Right ventricle myocardium inferior (tissue), 1 donor: ENCODE measurements at places on chromosomes 11 and 22.

DNA sequence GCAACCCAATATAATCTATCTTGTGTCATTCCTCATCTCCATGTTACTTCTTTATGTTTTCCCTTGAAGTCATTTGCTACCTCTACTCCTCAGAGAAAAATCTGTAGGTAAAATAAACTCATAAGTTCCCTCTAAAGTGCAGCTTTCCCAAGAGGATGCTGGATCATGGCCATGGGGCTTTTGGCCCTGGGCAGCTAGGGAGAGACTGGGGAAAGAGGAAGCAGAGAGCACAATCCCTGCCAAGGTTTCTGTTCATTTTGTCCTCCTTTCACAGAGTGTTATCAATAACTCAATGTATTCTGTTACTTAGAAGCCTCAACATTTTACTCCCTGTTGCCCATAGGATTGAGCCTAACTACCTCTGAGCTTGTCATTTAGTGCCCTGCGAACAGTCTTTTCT is 9.0 kb downstream of the RNF121 start:
- no peak for DNase-seq

DNA sequence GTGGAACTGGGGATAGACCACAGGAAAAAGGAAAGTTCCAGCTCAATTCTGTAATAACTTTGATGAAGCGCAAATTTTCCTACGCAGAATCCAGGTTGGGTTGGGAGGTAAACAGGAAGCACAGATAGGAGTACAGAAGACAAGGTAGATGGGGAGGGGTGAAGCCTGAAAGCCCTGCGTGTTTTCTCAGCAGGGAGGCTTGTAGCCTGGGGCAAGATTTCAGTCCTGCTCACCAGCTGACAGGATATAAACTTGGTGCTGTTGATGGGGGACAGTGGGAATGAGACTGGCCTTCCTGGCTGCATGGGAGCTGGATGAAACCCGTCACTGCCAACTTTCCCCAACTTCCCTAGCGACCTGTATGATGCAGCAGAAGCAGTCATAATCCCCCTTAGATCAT is 114.9 kb downstream of the ARHGAP32 start:
- no peak for DNase-seq

GRCh38 chr11:123020968-123021367 is 39.3 kb upstream of the BSX start:
- no peak for DNase-seq

DNA sequence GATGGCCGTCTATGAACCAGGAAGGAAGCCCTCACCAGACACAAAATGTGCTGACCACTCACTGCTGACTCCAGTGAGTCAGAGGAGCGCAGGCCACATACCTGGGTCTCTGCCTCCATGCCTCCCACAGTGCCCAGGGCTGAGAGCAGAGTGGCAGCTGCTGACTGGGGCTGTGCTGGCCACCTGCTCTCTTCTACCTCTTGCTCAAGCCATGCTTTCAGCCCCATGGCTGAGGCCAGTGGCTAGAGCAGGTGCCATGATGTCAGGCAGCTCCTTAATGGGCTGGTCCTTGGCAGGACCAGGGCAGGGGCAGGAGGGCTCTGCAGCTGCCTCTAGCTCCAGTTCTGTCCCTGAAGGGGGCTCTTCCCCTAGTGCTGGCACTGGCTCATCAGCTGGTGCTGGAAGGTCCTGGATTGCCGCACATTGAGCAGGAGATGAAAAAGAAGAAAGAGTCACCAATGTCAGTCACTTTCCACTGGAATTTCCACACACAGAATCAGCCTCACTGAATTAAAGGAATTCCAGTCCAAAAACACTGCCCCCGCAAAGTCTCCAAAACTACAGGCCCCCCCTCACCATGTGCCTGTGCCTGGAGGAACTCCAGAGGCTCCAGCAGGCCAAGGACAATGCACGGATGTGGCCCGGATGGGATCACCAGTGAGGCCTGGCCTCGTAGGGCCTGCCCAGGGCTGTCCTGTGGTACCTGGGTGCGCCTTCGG is 86.4 kb downstream of the GGTLC2 start:
- no peak for DNase-seq

- DNase-seq: no peak
Observed at GRCh38 chr22:20205464-20205963, 54.7 kb upstream of the CCDC188 start.

DNA sequence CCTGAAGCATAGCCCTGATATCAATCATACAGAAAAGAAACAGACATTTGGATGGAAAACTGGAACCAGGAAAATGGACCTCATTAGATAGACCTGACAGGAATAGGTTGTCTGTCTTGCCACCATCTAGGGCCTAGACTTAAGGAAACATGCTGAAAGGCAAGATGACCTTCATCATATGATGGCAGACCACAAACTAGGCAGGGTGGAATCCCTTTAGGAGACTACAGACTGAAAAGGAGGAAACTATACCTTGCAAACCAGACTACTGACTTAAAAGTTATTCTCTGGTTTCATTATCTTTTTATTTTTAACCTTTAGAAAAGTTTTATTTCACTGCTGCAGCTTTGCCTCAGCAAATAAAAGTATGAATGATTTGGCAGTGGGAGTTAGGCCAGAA is 20.3 kb downstream of the SBF2 start:
- DNase-seq: no peak
